Activated T-cell treated with anti-CD3 and anti-CD28 coated beads, Interleukin-2, amount 50 U/mL, for 4 hours (primary cell): ENCODE measurements at places on chromosomes 2 and 18. TPM values are rescaled to one million over a fixed set of nuclear protein-coding genes. Genes with fewer than 3 reads are reported as not detected.

- DNase-seq = no peak
Observed at GRCh38 chr18:50127516-50128210, 67.3 kb downstream of the MYO5B start.

GRCh38 chr2:75559680-75560021, 1.1 kb downstream of the EVA1A start:
- no peak for DNase-seq

- DNase-seq = no peak
Observed at GRCh38 chr2:8595428-8595805, 86.4 kb upstream of the ID2 start.

DNA sequence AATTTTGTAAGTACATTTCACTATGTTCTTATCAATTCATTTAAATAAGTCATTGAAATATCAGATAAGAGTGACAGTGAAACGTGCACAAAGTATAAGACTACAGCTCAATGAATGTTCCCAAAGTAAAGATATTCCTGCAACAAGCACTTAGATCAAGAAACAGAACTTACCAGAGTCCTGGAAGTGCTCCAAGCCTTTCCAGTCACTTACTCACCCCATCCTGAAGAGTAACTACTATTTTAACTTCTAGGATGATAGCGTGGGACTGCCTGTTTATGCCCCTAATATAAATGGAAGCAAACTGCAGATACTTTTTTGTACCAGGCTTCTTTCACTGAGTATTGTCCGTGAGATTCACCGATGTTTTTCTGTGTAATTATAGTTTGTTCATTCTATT, 768.9 kb downstream of the SLC4A3 start:
- no peak for DNase-seq

- DNase-seq = no peak
Observed at GRCh38 chr2:187915810-187916209, 361.6 kb upstream of the TFPI start.

The MEP1B gene
- not detected for total RNA-seq

The RGPD3 gene
- total RNA-seq = 0.16 TPM
